ENCODE measurements at places on chromosomes 16 and 17. TPM values are rescaled to one million over a fixed set of nuclear protein-coding genes. Genes with fewer than 3 reads are reported as not detected.

The VMO1 gene
- 2.0 TPM for total RNA-seq

The CLTC gene
- 306 TPM for total RNA-seq

DNA sequence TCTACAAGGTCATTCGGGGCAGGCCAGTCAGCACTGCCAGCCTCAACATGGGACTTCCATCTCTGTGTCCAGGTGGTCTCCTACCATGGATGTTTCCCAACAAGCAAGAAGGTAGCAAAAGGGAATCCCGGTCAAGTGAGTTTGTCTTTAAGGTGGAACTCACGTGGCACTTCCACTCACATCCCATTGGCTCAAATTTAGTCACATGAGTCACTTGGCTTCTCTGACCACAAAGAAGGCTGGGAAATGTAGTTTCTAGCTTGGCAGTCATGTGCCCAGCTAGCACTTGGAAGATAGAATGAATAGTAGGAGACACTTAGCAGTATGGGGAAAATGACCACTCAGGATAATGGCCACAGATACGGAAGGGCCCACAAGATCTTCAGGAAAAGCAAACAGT is 106.6 kb downstream of the AIPL1 start:
- H3K27me3 ChIP-seq: no peaks in the 10 kb centered on the region
- no peak overlapping the region for H3K4me3 ChIP-seq
- H3K27ac ChIP-seq: no peak overlapping the region
- no peaks in the 10 kb centered on the region for H3K36me3 ChIP-seq

GRCh38 chr16:66873685-66874055 is 6.6 kb upstream of the PDP2 start:
- no peak overlapping the region for H3K4me3 ChIP-seq
- H3K27ac ChIP-seq: peak overlapping the region; percentile 81

- no peaks in the 10 kb centered on the region for H3K4me1 ChIP-seq
- H3K36me3 ChIP-seq: no peaks in the 10 kb centered on the region
- H3K4me3 ChIP-seq: no peak overlapping the region
- no peak for DNase-seq
Measured at GRCh38 chr17:58722696-58723095, 30.3 kb downstream of the RAD51C start.
